ENCODE measurements at places on chromosomes 7 and 10. TPM values are rescaled to one million over a fixed set of nuclear protein-coding genes. Genes with fewer than 3 reads are reported as not detected.

GRCh38 chr7:103995554-103995953, 6.1 kb upstream of the RELN start:
- peaks cover 12% of the 10 kb centered on the region for H3K27me3 ChIP-seq
- no peak overlapping the region for H3K4me3 ChIP-seq
- H3K4me1 ChIP-seq = peaks cover 2% of the 10 kb centered on the region
- DNase-seq = no peak
- no peak overlapping the region for H3K27ac ChIP-seq
- H3K36me3 ChIP-seq = no peaks in the 10 kb centered on the region

GRCh38 chr7:103593691-103594090, 147.7 kb upstream of the SLC26A5 start:
- no peaks in the 10 kb centered on the region for H3K36me3 ChIP-seq
- H3K4me3 ChIP-seq = no peak overlapping the region
- no peak overlapping the region for H3K27ac ChIP-seq
- no peak for DNase-seq
- peaks cover 4% of the 10 kb centered on the region for H3K27me3 ChIP-seq

The NEUROD6 gene
- total RNA-seq = not detected

GRCh38 chr10:56715262-56715661, 354.2 kb upstream of the ZWINT start:
- H3K27ac ChIP-seq = no peak overlapping the region
- H3K27me3 ChIP-seq = no peaks in the 10 kb centered on the region
- H3K4me3 ChIP-seq = no peak overlapping the region
- no peak for DNase-seq
- H3K36me3 ChIP-seq = no peaks in the 10 kb centered on the region
- H3K4me1 ChIP-seq = no peaks in the 10 kb centered on the region

The EXOC4 gene
- total RNA-seq = 60.8 TPM
